HS-5 (cell line): ENCODE measurements at places on chromosomes 1 and 21.
A peak's percentile ranks its signal among the peaks of the same experiment; 100 is the strongest.

DNA sequence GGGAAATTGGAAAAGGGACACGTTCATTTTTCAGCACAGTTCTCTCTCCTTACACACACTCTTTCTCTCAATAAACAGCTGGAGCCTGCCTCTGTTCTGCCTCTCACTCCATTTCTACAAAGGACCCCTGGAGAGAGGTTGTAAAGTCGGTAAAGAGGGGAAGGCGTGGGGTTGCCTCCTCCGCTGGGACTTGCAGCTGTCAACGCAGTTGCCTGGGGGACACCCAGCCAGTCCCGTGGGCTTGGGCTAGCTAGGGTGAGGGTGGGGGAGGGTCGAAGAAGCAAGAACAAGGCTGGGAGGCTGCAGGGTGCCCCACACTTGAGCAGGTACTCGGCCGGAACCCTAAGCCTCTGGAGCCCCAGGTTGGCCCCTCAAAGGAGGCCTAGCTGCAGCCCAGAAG, 27.6 kb downstream of the C1orf216 start:
- DNase-seq: no peak

DNA sequence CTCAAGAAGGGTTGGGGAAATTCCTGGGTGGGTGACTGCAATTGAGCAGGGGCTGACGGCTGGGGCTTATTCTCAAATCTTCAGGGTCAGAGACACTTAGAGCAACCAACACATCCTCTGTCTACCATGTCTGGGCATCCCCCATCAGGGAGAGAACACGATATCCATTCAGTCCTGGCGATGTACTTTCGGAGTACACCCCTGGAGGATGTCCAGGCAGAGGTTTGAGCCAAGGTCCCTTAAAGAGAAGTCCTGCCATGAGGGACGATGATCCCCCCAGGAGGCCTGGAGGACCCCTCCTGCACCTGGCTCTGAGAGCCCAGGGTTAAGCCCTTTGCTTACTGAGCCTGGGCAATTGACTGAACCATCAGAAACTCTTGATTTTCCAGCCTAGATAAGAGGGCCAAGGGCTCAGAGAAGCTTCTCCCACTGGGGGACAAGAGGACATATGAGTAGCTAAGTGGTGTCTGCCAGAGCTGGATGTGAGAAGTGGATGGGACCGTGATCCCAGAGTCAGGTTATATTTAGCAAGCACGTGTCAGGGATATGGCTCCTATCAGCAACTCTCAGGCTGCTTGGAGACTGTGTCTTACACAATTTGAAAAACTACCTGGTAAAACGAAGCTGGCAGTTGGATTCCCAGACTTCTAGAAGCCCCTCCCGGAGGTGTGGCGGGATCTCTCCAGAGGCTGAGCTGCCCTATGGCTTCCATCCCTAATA, 253.3 kb upstream of the VAMP3 start:
- no peak for DNase-seq

- no peak for DNase-seq
Measured at GRCh38 chr1:178004926-178005391, 35.1 kb upstream of the SEC16B start.

GRCh38 chr1:48246727-48247126, 24.2 kb downstream of the SLC5A9 start:
- no peak for DNase-seq

GRCh38 chr1:113593550-113594297, 165.6 kb downstream of the PHTF1 start:
- DNase-seq: no peak

DNA sequence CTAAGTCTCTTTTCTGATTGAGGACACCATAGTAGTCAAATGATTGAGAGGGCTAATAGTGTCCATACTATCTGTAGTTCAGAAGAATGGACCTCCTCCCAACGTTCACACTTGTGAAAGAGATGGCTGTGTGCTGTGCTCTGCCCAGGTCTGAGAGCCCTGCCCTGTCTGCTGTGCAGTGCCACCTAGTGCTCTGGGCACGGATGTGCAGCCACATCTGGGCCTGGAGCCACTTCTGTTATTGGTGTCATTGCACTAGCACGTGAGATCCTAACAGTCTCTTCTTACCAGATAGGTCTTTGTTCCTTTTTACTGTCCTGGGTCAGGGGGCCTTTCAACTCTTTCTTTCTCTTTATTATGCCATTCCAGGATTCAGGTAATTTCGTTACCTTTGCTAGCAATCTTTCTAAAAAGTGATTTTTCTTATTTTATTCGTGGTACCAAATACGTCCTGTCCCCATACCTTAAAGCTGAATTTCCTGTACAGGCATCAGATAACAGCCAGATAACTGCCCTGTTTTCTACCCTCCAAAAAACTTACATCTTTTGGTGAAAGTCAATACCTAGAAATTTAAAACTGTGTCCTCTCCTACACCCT, 21.7 kb downstream of the INTS3 start:
- DNase-seq: peak; percentile 26

GRCh38 chr1:162055062-162055461, 14.4 kb upstream of the NOS1AP start:
- peak; percentile 80 for DNase-seq

GRCh38 chr1:207868251-207868773, 42.6 kb downstream of the CD34 start:
- no peak for DNase-seq

DNA sequence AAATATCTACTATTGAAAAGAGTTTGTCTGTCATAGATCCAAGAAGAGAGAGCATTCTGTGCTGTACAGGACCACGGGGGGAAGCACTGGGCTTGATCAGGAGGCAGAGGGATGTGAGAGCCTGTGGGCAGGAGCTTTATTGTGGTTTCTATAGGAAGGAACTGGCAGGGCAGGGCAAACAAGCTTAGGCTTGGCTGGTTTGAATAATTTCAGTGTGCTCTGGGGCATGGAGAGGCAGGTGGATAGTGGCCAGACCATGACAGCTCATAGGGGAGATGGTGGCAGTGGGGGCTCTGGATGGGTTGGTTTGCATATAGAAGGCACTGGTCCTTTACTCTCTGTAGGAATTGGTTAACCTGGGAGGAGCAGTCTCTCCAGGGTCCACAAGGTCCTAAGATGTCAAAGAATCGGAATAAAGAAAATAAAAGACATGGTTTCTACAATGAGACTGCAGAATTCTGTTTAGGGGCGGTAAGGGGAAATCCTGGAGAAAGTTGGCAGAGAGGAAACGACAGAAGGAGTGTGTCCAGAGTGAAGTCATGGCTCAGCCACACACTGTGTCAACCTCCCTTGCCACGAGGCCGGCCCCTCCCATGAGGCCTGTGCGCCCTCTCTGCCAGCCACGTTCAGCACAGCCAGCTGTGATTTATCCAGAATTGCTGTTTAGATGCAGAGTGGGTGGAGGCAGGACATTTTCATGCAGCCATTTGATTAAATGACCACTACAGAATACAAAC, 81.7 kb upstream of the PGBD5 start:
- DNase-seq: no peak

DNA sequence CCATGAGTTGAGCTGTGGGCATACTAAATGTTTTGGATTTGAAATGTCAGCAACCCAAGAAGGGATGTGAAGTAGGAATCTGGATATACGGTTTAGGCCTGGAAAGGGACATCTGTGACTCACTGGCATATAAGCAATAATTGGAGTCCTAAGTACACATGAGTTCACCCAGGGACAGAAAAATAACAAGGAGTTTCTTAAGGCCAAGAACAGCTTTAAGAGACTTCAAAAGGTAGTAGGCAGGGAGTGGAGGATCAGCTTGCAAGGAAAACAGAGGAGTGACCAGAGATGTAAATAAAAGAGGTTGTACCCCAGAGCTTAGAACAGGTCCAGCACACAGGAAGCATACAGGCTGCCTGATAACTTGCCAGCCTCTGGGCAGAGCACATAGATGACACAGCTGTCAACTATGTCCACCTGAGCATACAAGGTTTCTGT, 28.1 kb downstream of the TMEM50B start:
- DNase-seq: no peak

GRCh38 chr1:1256956-1257871, 10.7 kb upstream of the C1QTNF12 start:
- DNase-seq: no peak

DNA sequence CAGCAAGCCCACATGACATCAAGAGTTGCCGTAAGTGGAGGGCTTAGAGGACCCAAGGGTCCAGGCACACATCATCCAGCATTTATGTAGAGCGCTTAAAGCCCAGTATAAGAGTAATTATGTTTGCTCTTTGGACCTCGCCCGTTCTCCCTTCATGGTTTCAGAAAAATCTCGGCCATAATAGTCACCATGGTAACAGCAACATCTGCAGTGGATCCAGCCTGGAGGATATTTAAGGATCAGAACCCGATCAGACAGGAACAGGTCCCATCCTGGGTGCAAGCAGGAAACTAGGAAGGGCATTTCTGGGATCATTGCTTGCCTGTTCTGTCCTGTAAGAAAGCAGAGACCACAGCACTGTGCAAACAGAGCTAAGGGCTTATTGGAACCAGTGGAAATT, 89.9 kb upstream of the KAZN start:
- no peak for DNase-seq

DNA sequence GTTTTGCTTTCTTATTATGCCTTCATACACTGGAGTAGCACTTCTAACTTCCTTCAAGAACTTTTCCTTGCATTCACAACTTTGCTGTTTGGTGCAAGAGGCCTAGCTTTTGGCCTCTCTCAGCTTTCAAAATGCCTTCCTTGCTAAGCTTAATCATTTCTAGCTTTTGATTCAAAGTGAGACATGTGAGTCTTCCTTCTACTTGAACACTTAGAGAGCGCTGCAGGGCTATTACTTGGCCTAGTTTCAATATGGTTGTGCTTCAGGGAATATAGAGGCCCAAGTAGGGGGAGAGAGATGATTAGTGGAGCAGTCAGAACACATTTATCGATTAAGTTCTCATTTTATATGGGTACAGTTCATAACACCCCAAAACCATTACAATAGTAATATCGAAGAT, 12.4 kb downstream of the ANGEL2 start:
- DNase-seq: no peak

DNA sequence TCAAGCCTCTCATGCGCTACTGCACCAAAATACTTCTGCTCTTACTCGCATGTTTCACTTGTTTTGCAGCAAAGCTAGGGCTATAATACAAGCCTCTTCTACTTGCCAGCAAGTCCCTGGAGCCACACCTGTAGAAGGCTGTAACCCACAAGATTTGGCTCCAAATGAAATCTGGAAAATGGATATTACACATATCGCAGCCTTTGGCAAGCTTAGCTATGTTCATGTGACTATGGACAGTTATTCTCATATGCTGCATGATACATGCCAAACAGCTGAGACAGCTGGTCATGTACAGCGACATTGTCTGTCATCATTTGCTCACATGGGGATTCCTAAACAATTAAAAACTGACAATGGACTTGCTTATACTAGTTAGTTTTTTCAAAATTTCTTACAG, 270.3 kb downstream of the COL11A1 start:
- DNase-seq: no peak

DNA sequence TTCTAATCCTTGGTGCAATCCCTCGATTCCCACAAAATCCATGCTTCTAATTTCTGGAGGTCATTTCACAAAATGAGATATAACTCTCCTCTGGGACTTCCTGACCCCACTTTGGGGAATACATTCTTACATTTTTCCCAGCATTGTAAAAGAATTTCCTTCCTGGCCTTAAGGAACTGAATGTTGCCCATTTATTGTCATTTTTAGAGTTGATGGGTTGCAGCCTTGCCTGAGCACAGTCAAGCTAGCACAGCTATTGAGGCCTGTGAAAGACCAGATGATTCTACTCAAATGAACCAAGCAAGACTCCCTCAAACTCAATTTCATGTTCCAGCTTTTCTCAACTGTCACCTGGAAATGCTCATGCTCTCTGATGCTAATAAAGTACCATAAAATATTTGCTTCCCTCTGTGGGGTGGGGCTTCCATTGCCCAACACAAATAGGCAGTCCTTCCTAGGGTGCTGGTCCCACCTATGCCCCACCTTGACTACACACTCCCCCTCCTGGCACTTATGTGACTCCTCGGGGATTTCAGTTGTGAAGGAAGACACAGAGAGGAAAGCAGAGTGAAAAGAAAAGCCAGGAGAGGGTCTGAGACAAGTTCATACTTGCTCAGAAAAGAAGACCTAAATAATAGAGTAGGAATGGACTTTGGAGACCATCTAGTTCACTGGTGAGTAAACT, 24.0 kb upstream of the CDC7 start:
- DNase-seq: no peak

GRCh38 chr1:171585715-171586114, 36.3 kb upstream of the MYOCOS start:
- no peak for DNase-seq

DNA sequence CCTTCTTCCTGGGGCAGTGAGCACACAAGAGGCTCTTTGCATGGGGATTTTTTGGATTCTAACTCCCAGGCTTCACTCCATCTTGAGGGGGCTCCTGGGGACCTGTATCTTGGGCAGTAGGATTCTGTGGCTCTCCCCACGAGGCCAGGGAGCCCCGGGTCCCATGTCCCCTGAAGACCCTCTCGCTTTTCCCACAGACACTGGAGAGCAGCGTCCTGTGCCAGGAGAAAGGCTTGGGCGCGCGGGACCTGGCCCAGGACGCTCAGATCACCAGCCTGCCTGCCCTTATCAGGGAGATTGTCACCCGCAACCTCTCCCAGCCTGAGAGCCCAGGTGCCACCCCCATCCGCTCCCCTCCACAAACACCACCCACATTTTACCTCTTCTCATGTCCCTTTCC, 735 bp downstream of the CROCC start:
- no peak for DNase-seq

DNA sequence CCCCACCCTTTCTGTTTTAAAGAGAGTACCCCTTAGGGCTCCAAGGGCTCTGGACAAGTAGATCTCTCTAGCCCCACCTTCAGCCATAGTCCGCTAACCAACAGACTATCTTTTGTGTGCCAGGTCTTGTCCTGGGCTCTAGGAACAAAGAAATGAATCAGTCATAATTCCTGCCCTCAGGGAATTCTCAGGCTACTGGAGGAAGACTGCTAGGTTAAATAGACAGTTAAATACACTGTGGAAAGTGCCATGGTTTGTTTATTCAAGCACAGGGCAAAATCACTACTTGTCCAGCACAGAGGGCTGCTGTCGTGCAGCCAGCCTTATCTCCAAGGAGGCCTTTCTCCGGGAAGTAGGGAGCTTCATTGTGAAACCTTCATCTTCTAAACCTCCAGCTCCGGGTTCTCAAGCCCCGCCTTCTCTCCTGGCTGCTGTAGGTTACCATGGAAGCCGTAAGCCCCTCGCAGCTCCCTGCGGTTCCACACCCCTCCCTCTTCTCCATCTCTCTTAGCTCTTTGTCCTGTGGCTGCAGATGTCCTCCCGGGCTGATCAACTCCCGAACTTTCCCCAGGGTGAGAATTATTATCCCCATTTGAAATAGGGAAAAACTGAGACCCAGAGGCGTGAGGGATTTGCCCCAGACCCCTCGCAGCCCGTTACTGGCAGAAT, 29.8 kb downstream of the SHISAL2A start:
- DNase-seq: no peak

GRCh38 chr1:39426346-39426745, 65.1 kb upstream of the BMP8A start:
- no peak for DNase-seq

DNA sequence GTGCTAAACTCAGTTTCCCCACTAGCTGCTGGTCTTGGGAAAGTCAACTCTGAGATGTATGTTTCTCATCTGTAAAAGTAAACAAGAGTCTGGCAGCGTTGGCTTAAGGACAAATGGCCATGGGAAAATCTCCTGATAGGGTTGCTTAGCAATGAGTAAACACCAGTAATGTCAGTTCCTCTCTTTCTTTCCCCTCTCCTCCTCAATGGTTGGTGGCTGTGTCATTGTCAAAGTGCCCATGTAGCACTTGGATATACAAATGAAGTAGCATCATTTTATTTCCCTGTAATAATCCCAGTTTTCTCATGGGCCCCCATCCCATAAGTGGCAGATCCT, 2.2 kb upstream of the FYB2 start:
- DNase-seq: no peak

GRCh38 chr1:80656014-80656636, 1144.6 kb upstream of the ADGRL2 start:
- DNase-seq: no peak

GRCh38 chr1:243234978-243235647, 20.0 kb downstream of the CEP170 start:
- DNase-seq: no peak
